ENCODE measurements at places on chromosomes 5 and 9. TPM values are rescaled to one million over a fixed set of nuclear protein-coding genes. Genes with fewer than 3 reads are reported as not detected.

DNA sequence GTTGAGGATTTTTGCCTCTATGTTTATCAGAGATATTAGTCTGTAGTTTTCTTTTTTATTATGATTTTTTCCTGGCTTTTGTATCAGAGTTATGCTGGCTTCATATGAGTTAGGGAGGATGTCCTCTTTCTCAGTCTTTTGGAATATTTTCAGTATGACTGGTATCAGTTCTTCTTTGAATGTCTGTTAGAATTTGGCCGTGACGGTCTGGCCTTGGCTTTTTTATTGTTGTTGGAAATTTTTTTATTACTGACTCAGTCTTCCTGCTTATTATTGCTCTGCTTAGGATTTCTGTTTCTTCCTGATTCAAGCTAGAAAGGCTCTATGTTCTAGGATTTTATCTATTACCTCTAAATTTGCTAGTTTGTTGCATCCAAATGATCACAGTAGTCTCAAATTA is 421.9 kb downstream of the CDH10 start:
- no peak for DNase-seq

The GDA gene
- total RNA-seq: 7.5 TPM

- DNase-seq: no peak
These were observed 25.0 kb downstream of the RGS3 start for GRCh38 chr9:113488490-113488889.

GRCh38 chr5:151094030-151094851 is 13.4 kb upstream of the TNIP1 start:
- peak; percentile 45 for DNase-seq

GRCh38 chr9:82153032-82153431 is 164.5 kb downstream of the SPATA31D1 start:
- no peak for DNase-seq

DNA sequence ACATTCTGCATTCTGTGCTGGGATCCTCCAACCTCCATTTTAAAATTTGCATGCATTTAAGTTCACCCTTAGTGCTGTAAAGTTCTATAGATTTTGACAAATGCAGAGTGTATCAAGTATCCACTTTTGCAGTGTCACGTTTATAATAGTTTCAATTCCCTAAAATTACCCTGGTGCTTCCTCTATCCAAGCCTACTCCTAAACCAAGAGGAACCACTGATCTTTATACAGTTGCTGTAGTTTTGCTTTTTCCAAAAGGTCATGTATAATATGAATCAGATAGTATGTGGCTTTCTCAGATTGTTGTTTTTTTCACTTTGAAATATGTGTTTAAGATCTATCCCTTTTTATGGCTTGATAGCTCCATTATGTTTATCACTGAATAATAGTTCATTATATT is 468.4 kb upstream of the CDH6 start:
- no peak for DNase-seq

DNA sequence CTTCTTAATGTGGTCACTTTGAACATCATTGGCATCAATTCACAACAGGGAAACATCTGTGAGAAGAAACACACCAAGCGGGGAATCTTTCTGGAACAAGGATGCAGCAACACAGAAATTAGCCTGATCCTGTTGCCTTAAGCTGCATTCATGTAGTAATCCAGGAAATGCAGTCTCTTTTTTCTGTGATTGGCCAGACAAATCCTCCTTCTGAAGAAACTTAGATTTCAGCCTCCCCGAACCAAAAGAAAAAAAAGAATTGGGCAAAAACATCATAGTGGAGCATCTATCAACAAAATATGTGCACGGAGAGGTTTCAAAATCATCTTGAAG is 7.2 kb upstream of the XPA start:
- peak; percentile 13 for DNase-seq

DNA sequence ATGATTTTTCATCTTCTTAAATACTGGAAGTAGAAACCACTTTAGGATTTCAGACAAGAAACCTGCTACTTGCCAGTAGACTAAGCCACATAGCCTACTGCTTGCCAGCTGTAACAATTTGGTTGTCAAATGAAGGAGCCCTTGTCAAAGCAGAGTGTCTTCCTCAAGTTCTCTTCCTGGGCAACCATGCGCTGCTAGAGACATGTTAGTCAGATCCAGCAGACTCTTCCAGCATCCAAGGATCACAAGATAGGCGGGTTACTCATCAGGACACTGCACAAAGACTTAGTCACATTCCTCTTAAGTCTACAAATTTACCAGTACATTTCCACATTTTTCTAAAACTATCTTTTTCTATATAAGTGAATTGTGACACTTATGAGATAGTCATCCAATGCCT is 24.4 kb downstream of the SKIC3 start:
- no peak for DNase-seq

DNA sequence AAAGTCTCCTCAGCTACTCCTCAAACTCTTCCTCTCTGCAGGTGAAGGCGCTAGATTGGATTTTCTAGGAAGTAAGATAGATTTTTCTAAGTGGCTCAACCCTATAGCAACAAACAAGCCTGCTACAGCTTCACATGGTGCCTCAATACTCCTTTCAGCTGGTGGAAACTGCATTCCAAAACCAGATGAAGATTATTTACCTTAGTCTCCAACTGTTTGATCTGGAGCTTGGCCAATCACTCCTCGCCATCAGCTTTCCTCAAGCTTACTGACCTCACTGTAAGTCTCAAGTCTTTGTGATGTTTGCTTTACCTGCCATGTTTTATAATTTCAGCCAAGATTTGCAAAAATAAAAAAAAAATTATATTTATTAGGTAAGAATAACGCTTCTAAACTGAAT is 622.4 kb downstream of the CHSY3 start:
- no peak for DNase-seq

The CFAP77 gene
- total RNA-seq: not detected

GRCh38 chr9:1462626-1463308 is 412.6 kb downstream of the DMRT2 start:
- no peak for DNase-seq

DNA sequence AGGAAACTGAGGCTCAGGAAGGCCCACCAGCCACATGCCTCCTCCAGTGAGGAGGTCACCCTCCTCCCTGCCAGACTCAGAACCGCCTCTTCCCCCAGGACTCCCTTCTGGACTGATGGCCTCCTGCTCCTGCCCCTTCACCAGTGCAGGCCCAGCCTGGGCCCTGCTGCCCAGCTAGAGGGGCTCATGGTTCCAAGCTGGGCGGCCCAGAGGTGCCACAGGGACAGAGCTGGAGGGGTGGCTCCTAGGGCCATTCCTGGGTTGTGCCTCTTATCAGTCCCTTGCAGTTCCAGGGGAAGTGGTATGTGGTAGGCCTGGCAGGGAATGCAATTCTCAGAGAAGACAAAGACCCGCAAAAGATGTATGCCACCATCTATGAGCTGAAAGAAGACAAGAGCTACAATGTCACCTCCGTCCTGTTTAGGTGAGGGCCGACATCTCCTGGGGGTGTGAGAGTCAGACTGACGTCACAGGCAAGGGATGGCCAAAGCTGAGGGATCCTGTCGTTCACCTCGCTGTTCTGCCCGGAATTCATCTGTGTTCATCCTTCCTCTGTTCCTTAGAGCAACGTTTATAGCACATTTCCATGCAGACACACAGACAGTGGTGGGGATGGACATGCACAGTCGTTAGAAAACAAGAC is 819 bp downstream of the LCN2 start:
- DNase-seq: no peak

GRCh38 chr5:91212714-91213092 is 170.4 kb downstream of the ARRDC3 start:
- DNase-seq: no peak

DNA sequence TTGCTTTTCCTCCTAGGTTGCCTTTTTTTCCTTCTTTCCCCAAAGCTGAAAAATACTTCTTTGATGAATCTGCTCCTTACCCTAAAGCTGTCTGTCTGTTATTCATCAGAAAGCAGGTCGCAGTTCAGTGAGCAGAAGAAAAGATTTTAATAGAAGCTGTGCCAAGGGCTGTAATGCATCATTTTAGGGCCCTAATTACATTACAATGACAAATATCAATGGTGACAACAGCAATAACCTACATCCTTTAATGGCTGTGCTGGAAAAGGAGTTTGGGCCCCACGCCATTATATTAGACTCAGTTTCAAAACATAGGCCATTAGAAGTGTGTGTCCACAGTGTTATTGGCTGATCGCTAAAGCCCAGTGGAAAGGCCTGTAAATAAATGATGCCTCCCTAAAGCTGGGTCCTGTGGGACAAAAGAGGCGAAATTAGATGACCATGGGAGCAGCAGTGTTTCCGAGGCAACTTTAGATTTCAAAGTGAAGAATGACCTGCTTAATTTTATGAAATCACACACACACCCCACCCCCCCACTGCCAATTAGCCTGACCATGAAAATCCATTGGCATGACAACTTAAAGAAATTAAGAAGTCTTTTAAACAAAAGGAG is 38.4 kb downstream of the TLE4 start:
- DNase-seq: no peak

Measured in stomach (tissue), 19 donors.